Substantia nigra (tissue), 51 donors: ENCODE measurements at places on chromosomes 5 and 9.

DNA sequence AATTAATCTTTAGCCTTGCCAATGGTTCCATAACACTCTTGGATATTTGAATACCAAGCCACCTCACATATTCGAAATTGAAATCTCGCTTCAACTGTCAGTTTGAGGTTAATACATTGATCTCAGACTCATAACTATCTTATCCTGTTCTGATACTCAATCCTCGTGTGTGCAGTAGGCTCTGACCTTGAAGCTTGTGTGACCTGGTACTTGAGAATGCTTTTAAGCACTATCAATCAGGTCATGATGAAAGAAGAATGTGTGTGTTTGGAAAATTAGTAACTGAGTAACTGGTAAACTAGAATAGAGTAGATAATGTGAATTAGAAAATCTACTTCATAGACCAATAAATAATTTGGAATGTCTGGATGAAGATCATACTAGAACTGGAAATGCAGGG lies 1266.7 kb downstream of the MAT2B start:
- DNase-seq: no peak

GRCh38 chr5:113682497-113683136 lies 169.1 kb downstream of the YTHDC2 start:
- DNase-seq: no peak

GRCh38 chr9:4965174-4965821 lies 19.8 kb upstream of the JAK2 start:
- DNase-seq: no peak

GRCh38 chr5:180640861-180641565 lies 8.4 kb downstream of the FLT4 start:
- no peak for DNase-seq

GRCh38 chr9:108643731-108644510 lies 211.9 kb downstream of the ACTL7B start:
- DNase-seq: no peak

- DNase-seq: no peak
Observed at GRCh38 chr5:81161012-81161601, 72.0 kb upstream of the CKMT2 start.

DNA sequence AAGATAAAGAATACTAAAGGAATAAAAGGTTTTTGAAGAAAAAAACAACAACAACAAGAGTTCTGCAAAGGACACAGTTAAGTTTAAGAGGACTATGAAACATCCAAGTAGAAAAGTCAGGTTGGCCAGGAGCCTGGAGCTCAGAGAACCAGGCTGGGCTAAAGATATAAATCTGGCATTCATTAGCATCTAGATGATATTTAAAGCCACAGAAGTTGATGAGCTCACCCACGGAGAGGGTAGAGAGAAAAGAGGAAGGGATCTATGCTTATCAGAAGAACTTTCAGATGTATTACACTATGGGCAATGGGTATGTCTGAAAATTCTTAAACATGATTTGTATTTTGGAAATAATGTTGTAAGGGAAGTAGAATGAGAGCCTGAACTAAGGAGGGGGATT lies 9.9 kb downstream of the MIER3 start:
- DNase-seq: no peak

- no peak for DNase-seq
Observed at GRCh38 chr5:135592312-135593045, 13.7 kb upstream of the CXCL14 start.
